ENCODE measurements at places on chromosomes 7 and 10. TPM values are rescaled to one million over a fixed set of nuclear protein-coding genes. Genes with fewer than 3 reads are reported as not detected.

- no peak for DNase-seq
- H3K36me3 ChIP-seq, result no peaks in the 10 kb centered on the region
- no peaks in the 10 kb centered on the region for H3K4me1 ChIP-seq
- H3K4me3 ChIP-seq, result no peak overlapping the region
- no peak overlapping the region for H3K27ac ChIP-seq
- H3K27me3 ChIP-seq, result peaks cover 7% of the 10 kb centered on the region
These were observed 134.2 kb downstream of the OR13A1 start for GRCh38 chr10:45180946-45181875.

DNA sequence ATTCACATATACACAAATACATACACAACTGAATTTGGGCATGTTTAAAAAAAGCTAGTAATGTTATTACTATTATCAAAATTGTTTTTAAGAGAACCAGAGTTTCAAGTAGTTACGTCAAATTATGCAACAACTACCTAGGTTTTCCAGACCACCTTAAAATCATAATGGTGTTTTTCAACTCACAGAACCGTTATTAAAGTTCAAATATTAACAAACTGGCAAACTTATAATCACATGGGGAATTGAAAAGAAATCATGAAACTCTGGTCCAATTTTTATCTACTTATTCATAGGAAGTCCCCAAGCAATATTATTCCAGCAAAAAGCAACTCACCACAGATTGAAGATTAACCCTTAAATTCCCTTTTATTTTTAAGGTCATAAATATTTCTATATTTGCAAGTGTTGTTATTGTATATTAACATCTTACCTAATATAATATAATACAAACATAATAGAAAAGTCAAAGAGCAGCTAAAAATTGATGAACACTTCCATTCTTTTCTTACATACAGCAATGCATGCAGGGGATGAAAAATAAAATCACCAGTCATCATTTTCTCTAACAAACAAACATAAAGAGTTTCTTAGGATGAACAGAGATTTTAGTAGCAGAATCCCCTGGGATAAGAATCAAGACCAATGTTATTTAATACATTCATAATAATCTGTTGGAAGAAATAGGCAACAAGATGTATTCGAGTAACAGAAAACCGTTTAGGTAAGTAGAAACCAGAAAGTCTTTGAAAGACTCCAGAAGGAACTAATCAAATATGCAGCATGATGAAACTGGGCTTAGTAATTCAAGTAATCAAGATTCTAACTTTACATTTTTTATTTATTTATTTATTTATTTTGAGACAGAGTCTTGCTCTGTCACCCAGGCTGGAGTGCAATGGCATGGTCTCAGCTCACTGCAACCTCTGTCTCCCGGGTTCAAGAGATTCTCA lies 391.1 kb downstream of the PARD3 start:
- no peak overlapping the region for H3K4me3 ChIP-seq
- no peaks in the 10 kb centered on the region for H3K4me1 ChIP-seq
- no peak for DNase-seq
- no peaks in the 10 kb centered on the region for H3K36me3 ChIP-seq
- no peaks in the 10 kb centered on the region for H3K27me3 ChIP-seq

DNA sequence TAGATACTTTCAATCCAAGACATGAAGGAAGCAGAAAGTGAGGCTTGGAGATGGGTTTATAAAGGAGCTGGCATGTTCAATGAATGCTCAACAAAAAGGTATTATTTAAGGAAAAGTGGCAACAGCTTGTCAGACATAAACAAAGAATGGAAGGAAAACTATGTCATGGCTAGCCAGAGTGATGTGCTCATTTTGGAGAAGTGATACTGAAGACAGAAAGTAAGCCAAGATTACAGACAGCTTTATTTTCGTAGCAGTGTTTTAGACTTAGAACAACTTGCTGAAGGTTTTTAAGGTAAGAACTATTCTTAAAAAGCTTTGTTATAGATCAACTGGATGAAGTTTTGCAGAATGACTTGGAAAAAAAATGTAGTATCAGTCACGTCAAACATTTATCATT lies 160.5 kb upstream of the FERD3L start:
- H3K27me3 ChIP-seq, result no peaks in the 10 kb centered on the region
- no peaks in the 10 kb centered on the region for H3K4me1 ChIP-seq
- H3K27ac ChIP-seq, result no peak overlapping the region
- H3K36me3 ChIP-seq, result no peaks in the 10 kb centered on the region
- no peak for DNase-seq

GRCh38 chr10:103244666-103245271 lies 918 bp upstream of the RPEL1 start:
- H3K4me3 ChIP-seq, result no peak overlapping the region
- peak; percentile 46 for DNase-seq
- no peak overlapping the region for H3K27ac ChIP-seq
- H3K27me3 ChIP-seq, result no peaks in the 10 kb centered on the region

DNA sequence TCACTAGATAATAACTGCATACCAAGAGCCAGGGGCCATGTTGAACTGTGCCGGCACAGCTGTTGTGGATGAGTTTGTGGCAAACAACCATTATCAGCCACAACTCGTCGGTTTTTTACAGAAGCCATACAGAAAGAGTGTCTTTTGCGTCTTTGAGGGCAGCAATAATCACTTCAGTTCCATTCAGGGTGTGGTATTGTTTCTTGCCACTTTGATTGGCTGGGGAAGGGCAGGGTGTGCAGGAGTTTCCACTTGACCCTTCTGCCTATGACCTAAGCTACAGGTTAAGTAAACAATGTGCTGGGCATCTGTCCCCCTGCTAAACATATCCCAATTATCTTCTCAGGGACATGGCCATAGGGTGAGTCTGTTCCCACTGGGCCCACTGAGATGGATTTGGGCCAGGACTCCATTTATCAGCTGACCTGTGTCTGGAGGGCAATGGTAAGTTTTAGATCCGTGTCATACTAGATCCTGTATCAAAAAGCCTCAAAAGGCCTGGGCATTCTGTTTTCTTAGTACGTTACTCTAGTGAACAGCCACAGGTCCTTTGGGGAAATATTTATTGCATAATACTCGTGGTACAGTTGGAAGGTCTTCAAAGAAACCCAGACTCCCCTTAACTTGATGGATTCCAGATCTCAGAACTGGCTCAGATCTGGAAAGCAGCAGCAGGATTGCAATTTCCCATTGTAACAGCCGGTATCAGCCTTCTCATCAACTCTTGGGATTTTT lies 15.9 kb downstream of the ZNF3 start:
- H3K27me3 ChIP-seq, result no peaks in the 10 kb centered on the region
- peaks cover 63% of the 10 kb centered on the region for H3K36me3 ChIP-seq
- DNase-seq, result no peak
- no peak overlapping the region for H3K27ac ChIP-seq
- H3K4me3 ChIP-seq, result no peak overlapping the region

DNA sequence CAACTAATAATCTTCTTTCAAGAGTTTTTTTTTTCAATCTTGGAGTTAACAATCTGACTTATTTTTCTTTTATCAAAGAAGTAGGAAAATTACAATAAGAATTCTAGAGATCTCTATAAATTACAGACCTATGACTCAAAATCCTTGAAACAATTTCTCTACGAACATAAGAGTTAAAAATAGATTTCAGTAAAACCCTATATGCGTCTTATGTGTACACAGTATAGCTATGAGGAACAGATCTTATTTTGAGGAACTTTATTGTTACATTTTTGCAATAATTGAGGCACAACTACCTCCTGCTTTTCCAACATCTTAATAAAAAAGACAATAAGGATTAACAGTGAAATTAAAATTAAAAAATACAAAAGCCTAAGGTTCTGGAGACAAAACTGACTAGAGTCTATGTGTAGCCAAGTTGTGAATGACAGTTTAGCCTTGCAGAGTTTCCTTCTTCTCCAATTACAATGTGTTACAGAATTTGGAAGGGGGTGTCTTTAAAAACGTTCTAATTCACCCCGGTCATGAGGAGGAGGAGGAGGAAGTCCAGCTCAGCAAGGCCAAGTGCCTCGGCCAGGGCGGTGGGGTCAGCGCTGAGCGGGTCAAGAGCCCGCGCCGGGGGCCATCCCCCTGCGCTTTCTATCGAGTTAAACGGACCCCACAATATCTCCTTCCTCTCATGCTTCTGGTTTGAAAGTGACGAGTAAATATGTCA lies 40.5 kb downstream of the AMZ1 start:
- H3K4me1 ChIP-seq, result peaks cover 23% of the 10 kb centered on the region
- no peak overlapping the region for H3K27ac ChIP-seq
- peaks cover 45% of the 10 kb centered on the region for H3K36me3 ChIP-seq
- DNase-seq, result no peak
- H3K27me3 ChIP-seq, result no peaks in the 10 kb centered on the region

DNA sequence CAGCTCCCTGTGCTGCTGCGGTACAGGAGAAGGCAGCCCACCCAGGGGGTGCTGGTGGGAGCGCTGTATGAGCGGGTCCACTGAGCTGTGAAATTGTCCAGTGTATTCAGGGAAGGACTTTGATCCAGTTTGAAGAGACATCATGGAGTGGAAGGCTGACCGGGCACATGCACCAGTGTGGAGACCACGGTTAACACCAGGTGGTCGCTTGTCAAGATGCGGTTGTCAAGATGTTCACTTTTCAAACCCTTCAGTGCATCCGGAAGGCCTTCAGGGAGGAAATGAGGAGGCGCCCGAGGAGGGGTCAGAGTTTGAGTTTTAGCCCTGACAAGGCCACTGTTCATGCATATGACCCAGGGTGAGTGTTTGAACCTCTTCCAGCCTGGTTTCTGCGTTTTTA lies 6.1 kb downstream of the DOCK1 start:
- no peak for DNase-seq
- H3K4me1 ChIP-seq, result no peaks in the 10 kb centered on the region
- peaks cover 7% of the 10 kb centered on the region for H3K27me3 ChIP-seq
- no peak overlapping the region for H3K27ac ChIP-seq

The SPRN gene
- total RNA-seq, result not detected

The FFAR4 gene
- not detected for total RNA-seq
